GM04504 (cell line): ENCODE measurements at places on chromosomes 6 and 20.

GRCh38 chr20:58219342-58219700 lies 9.1 kb downstream of the ANKRD60 start:
- peak; percentile 78 for DNase-seq

DNA sequence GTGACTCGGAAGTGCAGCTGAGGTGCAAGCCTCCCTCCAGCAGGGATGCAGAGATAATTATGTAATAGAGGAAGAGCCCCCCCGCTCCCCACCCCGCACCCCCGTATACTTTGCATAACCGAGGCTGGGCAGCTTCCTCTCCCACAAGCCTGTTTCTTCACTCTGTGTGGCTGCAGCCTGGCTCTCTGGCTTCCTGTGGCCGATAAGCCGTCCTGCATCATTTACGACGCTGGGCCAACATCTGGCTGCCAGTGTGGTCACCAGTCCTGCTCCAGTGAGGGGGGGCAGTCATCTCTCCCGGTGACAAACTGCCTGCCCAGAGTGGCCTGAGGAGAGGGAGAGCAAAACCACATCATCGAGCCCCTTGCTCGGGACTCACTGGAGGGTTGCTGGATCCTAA lies 59.2 kb downstream of the RBM38 start:
- DNase-seq = no peak

- DNase-seq = no peak
These were observed 45.6 kb upstream of the IYD start for GRCh38 chr6:150323205-150323604.

- DNase-seq = peak; percentile 17
These were observed 8.0 kb upstream of the UBE2J1 start for GRCh38 chr6:89360415-89360999.

DNA sequence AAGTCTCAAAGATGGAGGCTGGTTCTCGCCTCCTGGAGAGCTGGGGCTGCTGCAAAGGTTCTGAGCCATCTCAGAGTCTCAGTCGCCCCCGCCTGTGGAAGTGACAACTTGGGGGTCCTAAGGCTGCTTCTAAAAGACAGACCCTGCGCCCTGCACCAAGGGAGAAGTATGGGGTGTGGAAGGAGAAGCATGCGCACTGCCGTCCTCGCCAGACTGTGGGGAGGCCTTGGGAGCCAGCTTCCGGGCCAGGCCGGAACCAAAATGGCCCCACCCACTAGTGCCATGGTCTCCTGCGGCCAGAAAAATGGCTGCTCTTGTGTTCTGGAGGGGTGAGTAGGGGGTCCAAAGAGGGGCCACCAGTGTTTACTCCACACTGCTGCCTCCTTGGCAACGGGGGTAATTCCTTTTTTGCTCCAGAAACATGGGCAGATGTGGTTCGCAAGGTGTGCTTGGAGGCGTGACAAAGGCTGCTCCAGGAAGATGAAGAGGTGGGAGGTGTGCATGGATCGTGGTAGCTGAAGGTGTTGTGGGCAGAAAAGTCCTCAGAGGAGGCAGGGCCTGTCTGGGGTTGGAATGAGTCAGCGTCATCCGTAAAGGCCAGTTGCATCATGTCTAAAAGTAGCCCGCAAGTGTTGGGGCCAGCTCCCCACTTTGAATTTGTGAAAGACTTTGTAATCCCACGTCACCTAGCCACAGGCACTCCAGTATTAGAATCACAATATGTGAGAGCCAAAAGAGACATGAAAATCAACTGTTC lies 329.8 kb upstream of the SOX4 start:
- no peak for DNase-seq

- DNase-seq = no peak
These were observed 137.9 kb upstream of the NEDD9 start for GRCh38 chr6:11370191-11371018.

DNA sequence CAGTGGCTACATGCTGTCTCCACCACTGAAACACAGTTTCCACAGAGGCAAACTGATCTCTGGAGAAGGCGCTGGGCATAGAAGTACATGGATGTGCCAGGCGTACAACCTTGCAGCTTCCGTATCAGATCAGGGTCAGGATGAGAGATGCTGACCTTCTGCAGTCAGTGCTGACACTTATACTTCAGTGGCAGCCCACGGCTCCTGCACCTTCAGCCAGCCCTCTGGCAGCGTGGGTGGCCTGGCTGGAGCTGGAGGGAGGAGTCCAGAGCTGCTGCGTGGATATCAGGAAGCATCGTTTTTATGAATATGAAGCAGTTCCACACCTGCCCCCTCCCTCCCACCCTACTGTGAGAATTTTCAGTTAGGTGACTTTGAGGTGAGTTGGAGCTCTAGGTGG lies 149.3 kb downstream of the CFAP61 start:
- no peak for DNase-seq

DNA sequence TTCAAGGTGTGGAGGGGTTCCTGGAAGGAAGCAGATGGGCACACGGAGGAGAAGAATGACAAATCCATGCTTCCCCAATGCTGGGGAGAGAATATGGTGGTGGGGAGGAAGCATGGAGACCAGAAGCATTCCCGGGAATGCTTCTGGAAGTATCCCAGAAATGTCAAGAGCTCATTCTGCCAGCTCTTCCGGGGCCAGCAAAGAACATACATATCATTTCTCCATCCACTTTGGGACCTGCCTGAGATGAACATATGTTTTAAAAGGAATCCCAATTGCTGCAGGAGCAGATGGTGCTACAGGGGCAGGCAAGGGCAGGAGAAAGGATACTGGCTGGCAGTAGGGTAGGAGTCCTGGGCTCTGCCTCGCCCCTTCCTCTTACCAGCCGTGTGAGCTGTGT lies 37.9 kb upstream of the CCDC167 start:
- DNase-seq = no peak

GRCh38 chr6:122035173-122035572 lies 364.3 kb upstream of the HSF2 start:
- no peak for DNase-seq

GRCh38 chr6:32133786-32134185 lies 3.7 kb upstream of the FKBPL start:
- no peak for DNase-seq

- peak; percentile 51 for DNase-seq
These were observed 4.1 kb upstream of the PREX1 start for GRCh38 chr20:48831718-48832404.

- DNase-seq = no peak
These were observed 117.7 kb downstream of the KIF13A start for GRCh38 chr6:17869753-17870050.

- peak; percentile 96 for DNase-seq
These were observed 22.3 kb downstream of the ELOVL5 start for GRCh38 chr6:53326372-53327016.

GRCh38 chr20:309841-310644 lies 12.7 kb downstream of the ZCCHC3 start:
- DNase-seq = peak; percentile 98

- DNase-seq = no peak
These were observed 3.8 kb upstream of the LPA start for GRCh38 chr6:160667639-160668481.

- no peak for DNase-seq
These were observed 12.8 kb upstream of the ARMC12 start for GRCh38 chr6:35724059-35724458.

GRCh38 chr6:136563386-136564152 lies 13.3 kb upstream of the MAP7 start:
- DNase-seq = no peak

- DNase-seq = no peak
These were observed 57.6 kb downstream of the L3MBTL3 start for GRCh38 chr6:130075879-130076460.

DNA sequence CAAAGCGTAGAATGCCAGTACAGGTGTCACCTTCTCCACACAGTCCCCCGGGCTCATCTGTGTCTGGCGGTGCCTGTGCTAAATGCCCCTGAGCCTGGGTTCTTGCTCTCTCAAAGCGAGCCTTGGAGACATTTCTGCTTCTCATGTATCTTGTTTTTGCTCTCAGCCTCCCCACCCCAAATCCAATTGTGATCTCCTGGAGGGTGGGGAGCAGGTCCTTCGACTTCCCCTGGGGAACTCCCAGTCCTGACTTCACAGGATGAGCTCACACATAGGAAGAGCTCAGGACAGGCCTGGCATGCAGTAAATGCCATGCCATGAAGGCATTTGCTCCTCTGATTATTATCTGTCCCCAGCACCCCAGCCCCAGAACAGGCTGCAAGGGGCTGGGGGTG lies 58.1 kb downstream of the NOL4L start:
- no peak for DNase-seq

DNA sequence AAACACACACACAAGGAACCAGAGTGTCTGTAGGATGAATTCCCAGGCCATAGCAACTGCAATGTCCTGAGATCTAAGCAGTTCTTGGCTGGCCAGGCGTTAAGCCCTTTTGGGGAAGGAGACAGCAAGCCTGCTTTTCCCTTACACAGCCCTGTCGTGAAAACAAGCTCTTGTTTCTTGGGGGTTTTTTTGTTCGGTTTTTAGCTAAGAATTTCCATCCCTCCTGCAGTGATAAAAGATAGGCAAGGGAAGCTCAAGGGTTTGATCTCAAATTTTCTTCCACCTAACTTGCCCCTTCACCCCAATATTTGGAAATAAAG lies 1.5 kb downstream of the TNFRSF21 start:
- no peak for DNase-seq

DNA sequence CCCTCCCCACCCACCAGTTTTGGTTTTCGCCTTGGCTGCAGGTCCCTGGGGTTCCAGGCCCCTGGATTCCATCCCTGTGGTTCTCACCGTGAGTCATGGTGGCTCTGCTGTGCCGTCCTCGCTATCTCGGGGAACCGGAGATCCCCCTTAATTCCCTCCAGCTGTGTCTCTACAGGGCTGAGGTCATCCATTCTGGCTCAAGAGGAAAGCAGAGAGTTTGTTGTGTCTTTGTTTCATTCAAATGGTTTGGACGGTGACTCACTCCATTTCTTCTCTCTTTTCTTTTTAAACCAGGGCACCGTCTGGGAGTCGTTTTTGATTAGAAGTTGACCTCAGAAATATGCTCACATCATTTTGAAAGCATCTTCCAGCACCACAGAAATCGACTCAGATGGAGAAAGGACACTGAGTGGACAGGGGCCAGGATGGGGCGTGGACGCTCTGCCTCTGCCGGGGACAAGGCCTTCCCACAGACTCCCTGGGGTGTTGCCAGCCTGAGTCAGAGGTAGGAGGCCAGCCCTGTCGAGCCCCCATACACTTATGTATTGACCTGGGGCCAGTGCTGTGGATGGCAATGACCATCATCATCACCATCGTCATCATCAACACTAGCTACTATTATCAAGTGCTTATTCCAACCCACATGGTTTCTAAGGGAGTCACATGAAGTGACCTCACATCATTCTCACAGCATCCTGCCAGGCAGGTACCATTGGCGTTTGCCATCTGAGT lies 176.2 kb downstream of the NFATC2 start:
- peak; percentile 100 for DNase-seq

DNA sequence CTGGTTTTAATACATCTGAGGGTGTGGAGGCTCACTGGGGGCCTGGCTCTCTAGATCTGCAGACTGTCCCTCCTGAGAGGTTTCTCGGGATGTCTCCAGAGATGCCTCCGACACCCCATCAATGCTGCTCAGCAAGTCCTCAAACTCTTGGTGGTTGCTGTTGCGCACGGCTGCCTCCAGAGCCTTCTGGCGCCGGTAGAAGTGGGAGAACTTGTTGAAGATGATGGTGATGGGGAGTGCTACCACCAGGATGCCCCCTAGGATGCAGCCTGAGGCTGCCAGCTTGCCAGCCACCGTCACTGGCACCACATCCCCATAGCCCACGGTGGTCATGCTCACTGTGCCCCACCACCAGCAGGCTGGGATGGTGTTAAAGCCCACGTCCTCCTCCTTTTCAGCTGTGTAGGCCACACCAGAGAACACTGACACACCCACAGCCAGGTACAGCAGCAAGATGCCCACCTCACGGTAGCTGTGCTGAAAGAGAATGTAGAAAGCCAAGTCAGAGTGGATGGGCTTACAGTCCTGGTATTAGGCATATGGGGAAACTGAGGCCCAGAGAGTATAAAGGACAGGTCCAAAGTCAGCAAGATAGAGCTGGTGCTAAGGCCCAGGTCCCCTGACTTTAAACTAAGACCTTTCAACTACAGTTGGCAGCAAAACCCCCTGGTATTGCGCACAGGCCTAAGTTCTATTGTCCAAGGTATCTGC lies 5.9 kb downstream of the KCNS1 start:
- DNase-seq = no peak

DNA sequence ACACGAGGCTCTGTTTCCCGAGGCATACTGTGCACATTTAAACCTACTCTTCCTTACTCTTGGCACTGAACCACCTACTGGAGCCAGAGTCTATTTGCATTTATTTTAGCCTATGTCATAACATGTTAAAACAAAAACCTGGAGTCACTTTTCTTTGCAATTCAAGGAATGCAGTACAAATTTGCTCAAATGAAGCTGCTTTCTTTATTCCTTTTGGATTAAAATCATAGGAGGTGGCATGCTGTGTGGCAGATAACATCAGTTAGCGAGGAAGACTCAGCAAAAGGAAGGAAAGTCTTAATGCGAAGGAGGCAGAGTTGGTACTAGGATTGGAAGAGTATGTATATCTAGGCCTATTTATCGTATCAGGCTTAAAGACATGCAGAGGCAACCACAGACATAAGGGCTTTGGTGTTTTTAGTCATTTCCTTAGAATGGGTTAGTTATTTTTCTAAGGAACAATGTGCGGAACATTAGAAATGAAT lies 92.9 kb downstream of the SAMD3 start:
- DNase-seq = no peak

- no peak for DNase-seq
These were observed 504 bp downstream of the B4GALT5 start for GRCh38 chr20:49712996-49713752.

GRCh38 chr6:80151635-80152034 lies 45.2 kb downstream of the BCKDHB start:
- DNase-seq = no peak

- DNase-seq = no peak
These were observed 10.8 kb upstream of the EFCAB8 start for GRCh38 chr20:32847964-32848363.

DNA sequence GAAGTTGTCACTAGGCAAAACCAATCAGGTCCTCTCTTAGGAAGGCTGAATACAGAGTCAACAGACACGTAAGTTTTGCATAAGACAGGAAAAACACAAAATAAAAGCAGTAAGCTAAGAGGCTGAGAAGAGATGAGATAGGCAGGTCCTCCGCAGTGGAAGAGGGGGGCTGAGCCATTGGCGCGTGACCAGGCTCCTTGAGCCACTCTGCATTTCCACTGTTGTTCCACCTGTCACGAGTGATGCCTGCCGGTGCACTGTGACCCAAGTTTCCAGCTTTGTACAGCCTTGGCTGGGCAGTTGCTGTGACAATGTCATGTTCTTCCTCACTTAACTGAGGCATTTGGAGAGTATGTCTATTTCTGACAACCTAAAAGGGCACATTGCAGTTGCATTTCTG lies 58.6 kb downstream of the NUDT3 start:
- no peak for DNase-seq

DNA sequence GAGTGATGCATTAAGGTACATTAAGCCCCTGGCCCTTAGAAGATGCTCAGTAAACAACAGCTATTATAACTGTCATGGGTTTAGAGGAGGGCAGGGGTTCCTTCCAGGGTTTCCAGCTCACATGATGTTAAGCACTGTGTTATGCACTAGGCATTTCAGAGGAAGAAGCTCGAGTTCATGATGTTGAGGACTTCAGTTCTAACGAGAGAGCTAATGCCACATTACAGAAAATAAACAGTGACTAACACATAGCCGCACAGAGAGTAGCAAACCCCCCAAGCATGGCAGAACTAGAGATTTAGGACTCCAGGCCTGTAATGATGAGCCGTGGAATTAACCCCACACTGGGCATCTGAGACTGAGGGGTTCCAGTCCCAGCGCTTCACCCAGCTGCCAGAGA lies 105.2 kb downstream of the UNC5CL start:
- no peak for DNase-seq

GRCh38 chr20:15155848-15156401 lies 818.5 kb upstream of the FLRT3 start:
- DNase-seq = no peak

- DNase-seq = peak; percentile 46
These were observed 16.8 kb downstream of the TPD52L1 start for GRCh38 chr6:125170376-125170775.
